ENCODE measurements at places on chromosomes 2 and 18. TPM values are rescaled to one million over a fixed set of nuclear protein-coding genes. Genes with fewer than 3 reads are reported as not detected.

ANKRD30BL gene
- polyA plus RNA-seq, result 0.10 TPM

DNA sequence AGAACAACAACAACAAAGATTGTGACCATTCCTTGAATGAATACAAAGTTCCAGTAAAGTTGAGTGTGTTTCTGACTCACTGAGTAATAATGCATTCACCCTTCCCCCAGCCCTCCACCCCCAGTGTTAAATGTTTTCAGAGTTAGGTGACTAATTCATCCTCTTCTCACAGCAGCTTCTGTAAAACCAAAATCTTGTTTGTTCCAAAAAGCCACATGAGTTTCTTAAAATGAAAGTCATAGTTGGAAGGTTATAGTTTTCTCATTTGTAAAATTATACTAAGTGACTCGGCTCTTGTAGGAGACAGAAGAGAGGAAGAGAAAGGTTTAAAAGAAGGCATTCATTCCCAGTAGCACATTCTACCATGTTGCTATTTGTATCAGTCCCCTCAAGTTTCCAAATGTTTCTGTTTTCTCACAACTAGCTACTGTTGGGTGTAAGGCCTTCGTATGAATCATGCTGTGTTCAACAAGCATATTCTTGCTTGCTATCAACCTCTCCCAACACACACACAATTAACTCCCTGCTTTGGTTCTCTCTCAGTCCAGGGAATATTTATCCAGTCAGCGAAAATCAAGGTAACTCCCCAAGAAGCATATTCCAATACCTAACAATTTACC lies 75.3 kb downstream of the MBD2 start:
- no peak overlapping the region for H3K4me3 ChIP-seq
- no peaks in the 10 kb centered on the region for H3K4me1 ChIP-seq
- no peaks in the 10 kb centered on the region for H3K36me3 ChIP-seq
- DNase-seq, result no peak

DNA sequence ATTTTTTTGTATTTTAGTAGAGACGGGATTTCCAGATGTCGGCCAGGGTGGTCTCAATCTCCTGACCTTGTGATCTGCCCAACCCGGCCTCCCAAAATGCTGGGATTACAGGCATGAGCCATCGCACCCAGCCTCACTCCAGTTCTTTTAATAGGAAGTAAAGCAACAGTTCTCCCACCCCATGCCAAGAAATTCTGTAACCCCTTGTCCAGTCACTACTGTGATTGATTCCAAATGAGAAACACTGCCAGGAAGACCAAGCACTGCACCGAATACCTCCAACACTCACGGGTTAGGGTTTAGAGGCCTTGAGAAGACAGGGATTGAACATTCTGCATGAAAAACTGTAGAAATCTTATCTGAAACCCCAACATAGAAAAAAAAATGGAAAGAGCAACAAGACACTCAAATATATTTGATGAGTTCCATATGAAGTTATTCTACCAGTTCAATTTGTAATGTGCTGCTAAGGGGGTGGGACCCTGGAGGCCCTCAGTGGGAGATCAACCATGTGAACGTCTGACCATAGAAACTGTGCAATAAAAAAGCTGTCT lies 48.2 kb upstream of the BIN1 start:
- H3K4me3 ChIP-seq, result no peak overlapping the region
- no peaks in the 10 kb centered on the region for H3K36me3 ChIP-seq
- peak; percentile 47 for DNase-seq

DNA sequence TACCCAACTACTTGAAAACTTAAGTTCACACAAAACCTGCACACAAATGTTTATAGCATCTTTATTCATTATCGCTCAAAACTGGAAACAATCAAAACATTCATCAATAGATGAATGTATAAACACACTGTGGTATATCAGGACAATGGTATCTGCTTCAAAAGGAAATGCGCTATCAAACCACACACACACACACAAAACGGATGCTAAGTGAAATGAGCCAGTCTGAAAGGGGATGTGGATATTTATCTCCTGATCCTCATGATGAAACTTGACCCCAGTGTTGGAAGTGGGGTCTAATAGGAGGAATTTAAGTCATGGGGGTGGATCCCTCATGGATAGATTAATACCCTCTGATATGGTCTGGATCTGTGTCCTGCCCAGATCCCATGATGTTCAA lies 22.0 kb downstream of the PDCL3 start:
- H3K27me3 ChIP-seq, result no peaks in the 10 kb centered on the region
- no peak for DNase-seq
- H3K4me3 ChIP-seq, result no peak overlapping the region
- H3K4me1 ChIP-seq, result no peaks in the 10 kb centered on the region

GRCh38 chr2:152420936-152421335 lies 86.0 kb downstream of the FMNL2 start:
- H3K4me3 ChIP-seq, result no peak overlapping the region
- H3K27ac ChIP-seq, result no peak overlapping the region
- H3K27me3 ChIP-seq, result no peaks in the 10 kb centered on the region
- no peaks in the 10 kb centered on the region for H3K4me1 ChIP-seq
- no peak for DNase-seq

GRCh38 chr2:60676706-60677330 lies 79.2 kb upstream of the PAPOLG start:
- H3K36me3 ChIP-seq, result no peaks in the 10 kb centered on the region
- peaks cover 1% of the 10 kb centered on the region for H3K4me1 ChIP-seq
- no peak overlapping the region for H3K27ac ChIP-seq
- no peak for DNase-seq
- H3K27me3 ChIP-seq, result no peaks in the 10 kb centered on the region
- no peak overlapping the region for H3K4me3 ChIP-seq

TWSG1 gene
- 38.3 TPM for polyA plus RNA-seq

Data from ovary (tissue), 10 donors.